ENCODE measurements at places on chromosomes 5 and 9.

- DNase-seq = no peak
Observed at GRCh38 chr5:159545156-159545555, 214.9 kb upstream of the IL12B start.

- DNase-seq = no peak
Observed at GRCh38 chr5:121027636-121028035, 563.5 kb downstream of the PRR16 start.

DNA sequence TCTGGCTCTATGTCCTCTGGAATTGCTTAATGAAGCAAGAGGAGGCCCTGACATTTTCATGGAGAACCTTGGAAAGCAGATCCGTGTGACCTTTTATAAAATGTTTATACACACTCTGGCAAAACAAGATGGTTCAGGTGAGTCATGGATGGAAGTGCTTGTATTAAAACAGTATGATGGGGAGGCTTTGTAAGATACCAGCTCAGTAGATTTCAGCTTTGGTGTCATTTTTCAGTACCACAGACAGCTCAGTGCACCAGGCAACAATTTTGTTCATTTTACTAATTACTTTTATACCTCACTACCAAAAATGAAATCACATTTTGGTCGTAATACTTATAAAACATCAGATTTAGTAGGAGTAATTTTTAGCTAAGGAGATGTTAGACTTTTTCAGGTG lies 5.2 kb downstream of the KCNN2 start:
- DNase-seq = no peak

GRCh38 chr9:16817514-16817913 lies 53.0 kb downstream of the BNC2 start:
- DNase-seq = no peak

- DNase-seq = no peak
Observed at GRCh38 chr5:150918613-150919012, 13.8 kb upstream of the ZNF300 start.

DNA sequence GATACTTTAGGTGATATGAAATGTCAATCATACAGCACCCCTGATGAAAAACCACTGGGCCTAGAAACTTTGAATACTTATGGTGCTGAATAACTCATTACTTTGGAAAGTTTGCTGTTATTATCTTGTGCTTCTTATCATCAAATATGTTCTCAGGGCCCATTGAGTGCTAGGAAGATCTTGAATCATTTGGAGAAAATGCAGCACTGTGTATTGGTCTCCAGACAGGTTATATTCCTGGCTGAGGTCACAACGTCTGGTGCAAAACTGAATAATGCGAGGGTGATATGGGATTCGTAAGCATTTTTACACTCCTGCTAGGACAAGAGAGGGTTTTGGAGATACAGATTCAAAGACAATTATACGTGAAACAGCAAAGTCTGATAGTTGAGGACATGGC lies 249.4 kb upstream of the TNC start:
- DNase-seq = no peak

GRCh38 chr5:36692791-36693763 lies 86.7 kb downstream of the SLC1A3 start:
- no peak for DNase-seq

DNA sequence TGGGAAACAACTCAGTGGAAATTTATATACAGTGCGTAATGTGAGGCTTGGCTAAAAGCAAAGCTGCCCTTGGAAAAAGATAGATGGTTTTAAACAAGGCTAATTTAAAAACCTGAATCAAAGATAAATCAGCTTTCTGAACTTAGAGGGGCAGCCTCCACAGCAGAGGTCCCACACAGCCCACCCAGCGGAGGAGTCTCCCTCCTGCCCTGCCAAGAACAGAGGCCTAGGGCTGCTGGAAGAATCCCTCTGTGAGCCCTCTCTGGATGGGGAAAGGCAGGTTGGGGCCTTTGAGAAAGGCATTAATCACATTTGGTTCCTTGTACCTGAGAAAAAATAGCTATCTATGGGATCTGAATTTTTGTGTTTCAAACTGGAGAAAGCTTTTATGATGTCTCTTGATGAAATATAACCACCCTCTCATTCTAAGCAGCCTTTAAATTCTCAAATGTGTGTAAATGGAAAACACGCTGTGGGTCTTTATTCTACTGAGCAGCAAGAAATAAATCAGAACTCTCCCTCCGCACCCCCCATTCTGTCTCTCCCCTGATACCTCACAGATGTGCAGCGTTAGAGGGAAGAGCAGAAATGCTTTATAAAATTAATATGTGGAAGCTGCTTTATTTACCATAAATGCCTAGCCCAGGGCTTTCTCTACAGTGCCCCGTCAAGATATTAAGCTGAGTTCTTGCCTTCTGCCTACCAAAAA lies 329.2 kb downstream of the EFNA5 start:
- DNase-seq = no peak

GRCh38 chr5:2284678-2285077 lies 402.0 kb upstream of the IRX4 start:
- DNase-seq = no peak

DNA sequence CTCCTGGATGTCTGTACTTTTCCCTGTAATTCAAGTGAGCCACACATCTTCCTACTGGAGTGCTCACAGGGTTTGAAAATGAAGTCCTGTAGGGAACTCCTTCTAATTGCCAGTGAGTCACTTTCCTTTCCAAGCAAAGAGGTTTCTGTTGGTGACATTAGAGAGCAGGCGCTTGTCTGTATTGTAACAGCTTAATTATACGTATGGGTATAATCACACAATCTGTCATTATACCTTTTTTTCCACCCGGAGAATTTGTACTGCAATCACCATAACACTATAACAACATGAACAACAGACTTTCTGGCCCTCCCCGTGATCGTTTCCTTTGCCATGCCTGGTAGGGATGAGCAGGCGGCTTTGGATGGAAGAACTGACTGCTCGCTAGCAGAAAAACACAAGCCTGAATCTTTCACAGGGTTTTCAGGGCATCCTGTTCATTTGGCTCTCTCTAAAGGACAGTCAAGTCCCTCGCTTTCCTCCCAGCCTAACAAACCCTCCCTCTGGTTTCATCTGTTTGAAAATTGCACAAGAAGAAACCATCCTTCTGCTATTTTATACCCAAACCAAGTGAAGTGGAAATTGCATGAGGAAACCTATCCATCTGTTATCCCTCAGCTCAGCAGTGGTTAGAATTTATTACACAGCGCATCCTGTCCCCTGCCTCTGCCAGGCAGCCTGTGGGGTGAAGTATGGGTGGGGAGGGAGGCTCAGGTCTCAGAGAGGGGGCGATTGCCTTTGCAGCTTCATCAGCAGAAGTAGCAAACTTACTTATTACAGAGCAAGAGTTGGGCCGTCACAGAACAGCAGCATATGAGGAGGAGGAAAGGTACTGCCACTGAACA lies 307.0 kb upstream of the TLE4 start:
- DNase-seq = no peak

DNA sequence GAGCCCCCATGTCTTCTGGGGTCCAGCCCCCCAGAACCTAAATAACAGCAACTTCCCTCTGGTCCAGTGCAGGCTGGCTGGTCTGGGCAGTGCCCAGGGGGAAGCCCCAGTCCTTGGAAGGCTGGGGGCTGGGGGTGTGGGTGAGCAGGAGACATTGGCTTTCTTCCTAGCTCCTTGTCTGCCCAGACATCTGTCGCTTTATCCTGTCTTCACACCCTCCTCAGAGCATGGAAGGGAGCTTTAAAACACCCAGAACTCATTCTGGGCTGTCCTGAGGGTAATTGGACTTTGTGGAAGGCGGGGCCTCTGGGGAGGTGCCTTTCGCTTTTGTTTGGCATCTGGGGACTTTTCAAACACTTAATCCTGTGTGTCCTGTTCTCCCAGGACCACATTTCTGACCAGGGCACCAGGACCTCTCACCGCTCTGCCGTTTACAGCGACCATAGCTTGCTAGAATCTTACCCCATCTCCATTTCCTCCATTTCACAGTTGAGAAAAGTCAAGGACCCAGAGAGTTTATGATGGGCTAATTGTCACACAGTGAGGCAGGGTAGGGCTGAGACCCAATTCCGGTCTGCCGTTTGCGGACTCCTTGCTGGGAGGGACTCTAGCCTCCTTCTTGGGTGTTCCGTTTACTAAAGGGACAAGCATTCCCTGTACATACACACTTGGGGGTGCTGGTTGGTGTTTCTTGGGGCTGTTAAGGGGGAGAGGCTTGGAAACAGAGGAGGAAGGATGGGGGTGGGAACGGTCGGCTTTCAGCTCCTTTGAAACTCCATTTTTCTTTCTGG lies 1.1 kb downstream of the GSN start:
- DNase-seq = no peak

DNA sequence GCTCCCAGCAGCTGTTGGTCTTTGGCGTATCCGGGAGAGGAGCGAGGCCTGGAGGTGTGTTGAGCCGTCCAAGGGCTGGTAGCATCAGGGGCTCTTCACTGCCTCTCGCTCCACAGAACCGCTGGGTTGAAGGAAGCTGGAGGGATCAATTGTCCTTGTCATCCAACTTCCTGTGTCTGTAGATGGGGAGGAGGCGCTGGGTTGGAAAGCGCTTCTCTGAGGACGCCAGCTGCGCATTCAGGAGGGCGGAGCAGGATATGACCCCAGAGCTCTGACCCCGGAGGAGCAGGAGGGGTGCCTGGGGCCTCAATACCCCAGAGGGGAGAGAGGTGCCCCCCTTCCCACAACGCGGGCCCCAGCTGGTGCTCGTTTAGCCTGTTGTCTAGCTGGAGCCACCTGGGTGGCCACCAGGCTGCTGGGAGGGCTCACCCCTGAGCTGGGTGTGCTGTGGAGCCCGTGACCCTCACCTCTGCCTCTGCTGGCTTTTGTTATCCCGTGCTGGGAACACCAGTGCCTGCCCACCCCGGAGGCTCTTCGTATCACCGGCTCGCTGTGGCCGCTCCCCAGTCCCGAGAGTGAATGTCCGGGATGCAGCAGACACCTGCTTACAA lies 2.0 kb upstream of the DBH start:
- DNase-seq = no peak

GRCh38 chr5:1317921-1318565 lies 23.2 kb upstream of the TERT start:
- DNase-seq = no peak

GRCh38 chr5:173512637-173513435 lies 103.6 kb downstream of the BOD1 start:
- no peak for DNase-seq

DNA sequence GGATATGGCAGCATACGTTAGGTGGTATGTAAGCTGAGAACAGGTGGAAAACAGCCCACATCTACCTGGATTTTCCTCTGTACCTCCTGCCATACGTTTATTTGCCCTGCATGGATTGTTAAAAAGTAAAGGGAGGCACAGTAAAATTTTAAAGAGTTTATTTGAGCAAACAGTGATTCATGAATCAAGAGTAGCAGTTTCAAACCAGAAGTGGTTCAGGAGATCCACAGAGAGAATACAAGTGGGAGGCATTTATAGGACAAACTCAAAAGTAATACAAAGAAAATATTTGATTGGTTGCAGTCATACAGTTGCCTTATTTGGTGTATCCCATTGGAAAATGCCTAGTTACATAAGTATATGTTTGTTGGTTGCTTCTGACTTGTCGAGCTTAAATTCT lies 117.6 kb downstream of the FAM170A start:
- no peak for DNase-seq

DNA sequence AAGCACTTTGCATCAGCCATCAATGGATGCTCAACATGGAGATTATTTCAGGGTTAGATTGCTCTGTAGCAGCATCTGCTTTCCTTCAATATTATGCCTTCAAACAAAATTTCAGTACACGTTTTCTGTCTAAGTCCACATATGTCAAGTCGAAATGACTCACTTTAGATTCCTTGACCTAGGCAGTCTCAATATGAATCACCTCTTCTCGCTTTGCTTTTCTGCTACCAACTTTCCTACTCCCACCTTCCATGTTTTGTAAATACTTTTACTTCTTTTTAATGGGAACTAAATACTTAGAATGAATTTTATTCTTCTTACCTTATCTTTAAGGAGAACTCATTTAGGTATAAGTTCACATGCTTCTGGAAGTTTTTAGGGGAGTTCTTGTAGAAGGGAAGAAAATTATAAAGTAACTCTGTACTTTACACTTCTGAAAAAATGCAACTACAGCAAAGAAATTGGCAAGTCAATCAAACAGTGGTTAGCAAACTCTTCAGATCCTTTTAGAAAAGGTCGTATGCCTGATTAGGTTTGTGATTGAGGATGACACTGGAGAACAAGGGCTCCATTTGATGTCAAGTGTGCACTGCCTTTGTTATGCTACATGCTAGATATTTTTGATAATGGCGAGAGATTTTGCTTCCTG lies 478.5 kb upstream of the SMARCA2 start:
- no peak for DNase-seq

- no peak for DNase-seq
Observed at GRCh38 chr9:82598241-82599039, 464.5 kb downstream of the RASEF start.

GRCh38 chr9:92029553-92029952 lies 79.5 kb upstream of the ROR2 start:
- DNase-seq = no peak

DNA sequence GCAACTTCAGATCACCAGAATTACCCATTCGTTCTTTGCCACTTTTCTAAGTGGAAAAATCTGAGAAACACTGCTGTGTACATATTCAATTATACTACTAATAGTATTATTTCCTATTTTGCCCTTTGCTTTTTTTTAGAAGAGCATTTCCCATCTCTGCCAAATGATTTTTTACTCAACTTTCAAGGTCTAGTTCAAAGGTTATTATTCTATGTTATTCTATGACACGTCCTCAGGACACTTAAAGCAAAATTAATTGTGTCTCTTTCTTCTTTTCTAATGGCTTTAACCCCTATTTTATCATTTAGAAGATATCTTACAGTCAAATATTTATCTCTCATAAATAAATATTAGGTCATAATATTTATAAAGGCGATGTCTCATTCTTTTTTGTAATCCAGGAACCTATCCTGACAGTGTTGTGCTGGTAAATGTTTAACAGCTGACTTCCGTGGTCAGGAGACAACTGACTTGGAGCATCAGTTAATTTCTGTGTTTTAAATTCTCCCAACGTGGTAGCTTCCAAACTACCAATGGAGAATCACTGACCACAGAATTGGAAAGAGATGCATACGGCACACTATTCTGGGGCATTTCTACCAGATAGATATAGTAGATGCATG lies 375.2 kb downstream of the ARRDC3 start:
- no peak for DNase-seq

- peak; percentile 3 for DNase-seq
Observed at GRCh38 chr9:15135164-15135792, 171.7 kb downstream of the TTC39B start.

DNA sequence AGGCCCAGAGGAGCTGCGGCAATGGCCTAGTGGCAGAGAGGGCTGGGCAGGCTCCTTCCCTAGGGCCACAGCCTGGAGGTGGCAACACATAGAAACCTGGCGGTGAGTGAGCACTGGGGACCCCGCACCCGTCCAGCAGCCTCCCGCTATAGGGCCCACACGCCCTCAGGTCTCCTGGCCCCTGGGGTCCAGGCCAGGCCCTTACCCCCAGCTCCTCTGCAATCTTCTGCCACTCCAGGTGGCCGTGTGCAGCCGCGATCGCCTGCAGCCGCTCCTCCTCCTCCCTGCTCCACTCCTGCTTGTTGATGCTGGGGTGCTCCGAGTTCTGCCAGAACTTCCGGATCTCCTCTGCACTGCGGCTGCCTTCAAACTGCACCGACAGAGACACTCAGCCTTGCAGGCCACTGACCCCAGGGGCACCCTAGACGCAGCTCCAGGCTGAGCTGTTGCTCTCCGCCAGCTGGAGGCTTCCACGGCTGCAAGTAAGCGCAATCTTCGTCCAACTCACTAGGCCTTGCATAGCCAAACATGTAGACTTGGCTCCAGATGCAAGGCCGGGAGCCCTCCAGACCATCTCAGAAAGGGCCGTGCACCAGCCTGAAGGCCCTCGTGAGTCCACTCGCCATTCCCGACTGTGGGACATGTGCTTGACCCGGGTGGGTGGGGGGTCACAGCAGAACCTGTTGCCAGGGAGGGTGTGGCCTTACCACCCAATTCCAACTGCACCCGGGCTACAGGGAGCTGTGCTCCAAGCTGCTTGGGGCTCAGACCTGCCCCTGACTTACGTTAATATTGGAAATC lies 8.0 kb downstream of the SNAPC4 start:
- no peak for DNase-seq
